ENCODE measurements at places on chromosomes 12 and 14.
A peak's percentile ranks its signal among the peaks of the same experiment; 100 is the strongest.

DNA sequence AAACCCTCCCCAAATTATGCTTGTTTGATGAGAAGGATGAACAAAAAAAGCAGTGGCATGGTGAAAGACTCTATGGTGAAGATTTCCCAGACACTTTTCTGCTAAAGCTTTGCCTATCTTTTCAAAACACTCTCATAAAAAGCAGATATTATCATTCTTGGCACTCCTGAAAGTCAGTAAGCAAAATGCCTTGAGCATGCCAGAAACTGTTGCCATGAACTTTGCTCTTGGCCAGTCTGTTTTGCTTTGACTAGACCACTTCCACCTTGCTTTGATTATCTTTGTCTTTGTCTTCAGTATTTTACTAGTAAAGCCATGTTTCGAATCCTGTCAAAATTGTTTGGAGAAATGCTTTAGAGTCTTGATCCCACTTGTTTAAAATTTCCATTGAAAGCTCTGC, 110.4 kb downstream of the CNTN1 start:
- no peak for DNase-seq

DNA sequence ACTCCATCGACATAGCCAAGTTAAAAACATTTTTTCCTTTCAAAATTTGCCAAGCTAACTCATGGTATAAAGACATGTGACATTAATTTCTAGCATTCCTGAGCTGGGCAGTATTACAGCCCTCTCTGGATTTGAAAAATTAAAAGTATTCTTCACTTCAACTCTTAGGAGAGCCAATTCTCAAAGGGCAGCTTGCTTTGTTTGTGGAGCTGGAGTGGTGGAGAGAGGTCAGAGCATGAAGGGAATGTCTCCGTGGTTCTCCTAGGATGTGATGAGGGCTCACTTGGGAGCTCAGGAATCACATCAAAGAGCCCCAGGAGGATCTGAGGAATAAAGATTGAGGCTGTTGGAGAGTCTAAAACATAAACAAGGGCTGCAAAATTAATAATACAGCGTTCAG, 46.9 kb upstream of the RGS6 start:
- DNase-seq, result no peak

DNA sequence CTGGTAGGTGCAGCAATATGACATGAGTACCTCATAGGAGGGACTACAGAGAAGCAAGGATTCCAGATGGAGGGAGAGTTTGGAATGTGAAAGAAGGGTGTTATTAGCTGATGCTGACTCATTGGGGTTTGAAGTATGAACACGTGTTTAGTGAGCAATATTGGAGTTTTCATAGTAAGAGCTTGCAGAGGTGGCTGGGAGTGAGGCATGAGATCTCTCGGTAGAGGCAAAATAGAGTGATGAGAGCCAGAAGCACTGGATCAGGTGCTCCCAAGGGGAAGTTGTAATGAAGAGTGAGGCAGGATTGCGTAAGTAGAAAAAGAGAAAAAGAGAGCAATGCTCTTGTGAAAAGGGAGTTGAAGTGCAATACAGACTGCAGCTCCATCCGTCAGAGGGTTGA, 42.1 kb downstream of the MGST1 start:
- no peak for DNase-seq

DNA sequence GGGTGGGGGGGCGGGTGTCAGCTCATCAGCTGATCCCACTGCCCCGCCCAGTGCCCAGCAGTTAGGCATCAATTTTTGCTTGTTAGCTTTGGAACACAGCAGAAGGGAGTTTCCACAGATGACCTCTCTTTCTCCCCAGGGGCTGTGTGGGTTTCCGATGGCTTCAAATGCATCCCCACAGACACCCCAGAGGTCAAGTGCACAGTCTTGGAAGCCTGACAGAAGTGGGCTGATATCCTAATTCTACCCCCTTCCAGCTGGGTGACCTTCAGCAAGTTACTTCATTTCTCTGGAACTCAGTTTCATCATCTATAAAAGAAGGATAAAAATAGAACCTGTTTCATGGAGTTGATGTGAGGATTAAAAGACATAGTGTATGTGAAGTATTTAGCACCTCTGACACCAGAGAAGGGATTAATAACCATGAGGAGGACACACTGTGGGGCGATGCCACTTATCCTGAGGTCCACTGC, 22.0 kb downstream of the TTC9 start:
- no peak for DNase-seq

- no peak for DNase-seq
These were observed 33.9 kb upstream of the RNU6-7 start for GRCh38 chr14:32167907-32168306.

- peak; percentile 64 for DNase-seq
These were observed 4.8 kb downstream of the CKB start for GRCh38 chr14:103517721-103518421.

- DNase-seq, result no peak
These were observed 225.3 kb downstream of the KCNH5 start for GRCh38 chr14:62819931-62820330.
